Stimulated activated CD4-positive, alpha-beta T cell treated with anti-CD3 and anti-CD28 coated beads, Interleukin-15, amount 100 ng/mL, for 48 hours (primary cell): ENCODE measurements at places on chromosomes 3 and 15.

- no peak for DNase-seq
These were observed 242.8 kb upstream of the CNTN4 start for GRCh38 chr3:1855841-1856240.

DNA sequence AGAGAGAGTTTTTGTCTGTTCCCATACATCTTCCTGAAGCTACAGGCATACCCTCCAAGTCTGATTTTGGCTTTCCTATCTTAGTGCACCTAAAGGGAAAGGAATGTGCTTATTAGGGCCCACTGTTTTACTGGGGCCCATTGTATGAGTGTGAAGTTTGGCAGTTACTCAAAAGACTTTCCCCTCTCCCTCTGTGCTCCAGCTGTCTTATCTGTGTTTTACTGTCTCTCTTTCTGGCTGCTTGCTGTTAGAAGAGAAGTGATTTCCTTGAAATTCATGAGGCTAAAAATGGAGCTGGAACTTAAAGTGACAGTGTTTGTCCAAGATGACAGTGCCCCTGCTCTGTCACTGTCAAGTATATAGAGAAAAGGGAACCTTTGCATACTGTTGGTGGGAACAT, 436.2 kb downstream of the OCA2 start:
- DNase-seq = no peak

- no peak for DNase-seq
These were observed 96.7 kb upstream of the PLXNA1 start for GRCh38 chr3:126886217-126886616.

GRCh38 chr3:45711931-45712330, 22.7 kb downstream of the SACM1L start:
- DNase-seq = no peak

DNA sequence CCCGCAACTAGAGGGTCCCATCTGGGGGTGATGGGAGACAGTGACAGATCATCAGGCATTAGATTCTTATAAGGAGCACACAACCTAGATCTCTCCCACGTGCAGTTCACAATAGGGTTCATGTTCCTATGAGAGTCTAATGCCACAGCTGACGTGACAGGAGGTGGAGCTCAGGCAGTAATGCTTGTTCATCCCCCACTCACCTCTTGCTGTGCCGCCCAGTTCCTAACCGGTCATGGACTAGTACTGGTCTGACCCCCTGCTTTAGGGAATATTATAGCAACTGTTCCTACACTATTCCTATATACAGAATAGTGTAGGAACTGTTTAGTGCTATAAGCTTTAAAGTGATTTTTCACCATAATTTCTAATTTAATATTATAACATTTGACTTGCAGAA, 128.1 kb upstream of the AZI2 start:
- DNase-seq = no peak

DNA sequence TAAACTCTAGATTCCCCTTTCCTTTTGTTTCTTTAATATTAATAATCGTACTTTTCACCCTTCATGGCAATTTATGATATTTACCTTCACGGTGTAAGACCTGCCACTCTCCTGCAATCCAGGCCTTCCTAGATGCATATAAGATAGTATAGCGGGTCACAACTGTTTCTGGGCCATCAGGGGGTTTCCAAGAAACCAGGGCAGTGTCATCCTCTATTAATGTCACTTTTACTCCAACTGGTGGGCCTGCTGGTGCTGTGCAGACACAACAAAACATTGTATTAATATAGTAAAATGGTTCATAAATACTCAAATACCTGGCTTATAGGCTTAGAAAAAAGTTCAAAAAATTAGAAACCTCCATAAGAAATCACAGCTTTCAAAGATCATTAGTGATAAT, 48.9 kb upstream of the PYGO1 start:
- no peak for DNase-seq

DNA sequence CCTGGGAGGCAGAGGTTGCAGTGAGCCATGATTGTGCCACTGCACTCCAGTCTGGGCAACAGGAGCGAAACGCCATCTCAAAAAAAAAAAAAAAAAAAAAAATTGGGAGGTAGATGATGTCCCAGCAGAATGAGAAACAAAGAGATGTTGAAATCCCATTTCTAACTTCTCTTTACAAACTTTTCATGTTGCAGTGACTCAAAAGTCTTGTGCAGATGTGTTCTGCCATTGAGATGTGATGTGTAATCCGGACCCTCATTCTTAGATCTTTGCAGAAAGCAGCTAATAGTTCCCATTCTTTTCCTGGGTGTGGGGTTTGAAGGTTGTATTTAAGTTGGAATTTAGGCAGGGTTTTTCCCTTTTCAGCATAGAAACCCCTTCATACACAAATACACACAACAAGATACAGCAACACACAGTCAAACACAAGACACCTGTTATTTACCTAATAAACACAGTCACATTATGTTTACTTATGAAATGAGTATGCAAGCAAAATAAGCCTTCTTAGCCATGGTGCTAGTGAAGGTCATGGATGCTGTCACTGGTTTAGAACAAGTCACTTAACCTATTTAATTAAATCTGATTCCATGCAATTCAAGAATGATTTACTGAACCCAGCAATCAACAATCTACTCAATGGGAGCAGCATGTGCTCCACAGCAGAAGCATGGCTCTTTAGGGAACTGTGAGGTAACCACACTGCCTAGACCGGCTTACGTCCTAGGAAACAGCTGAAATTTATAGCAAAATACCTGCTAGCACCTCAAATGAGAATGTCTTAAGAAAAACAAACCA, 14.9 kb downstream of the SIAH2 start:
- DNase-seq = no peak

- no peak for DNase-seq
These were observed 97.9 kb upstream of the NANOGP8 start for GRCh38 chr15:35182841-35183479.

- DNase-seq = no peak
These were observed 71.1 kb upstream of the IMPG2 start for GRCh38 chr3:101391413-101391950.
